AG04450 (cell line): ENCODE measurements at places on chromosomes 5 and 9.

GRCh38 chr5:53418409-53418808 lies 62.0 kb upstream of the FST start:
- DNase-seq: no peak

- DNase-seq: no peak
Observed at GRCh38 chr5:107484281-107484680, 186.5 kb downstream of the EFNA5 start.

DNA sequence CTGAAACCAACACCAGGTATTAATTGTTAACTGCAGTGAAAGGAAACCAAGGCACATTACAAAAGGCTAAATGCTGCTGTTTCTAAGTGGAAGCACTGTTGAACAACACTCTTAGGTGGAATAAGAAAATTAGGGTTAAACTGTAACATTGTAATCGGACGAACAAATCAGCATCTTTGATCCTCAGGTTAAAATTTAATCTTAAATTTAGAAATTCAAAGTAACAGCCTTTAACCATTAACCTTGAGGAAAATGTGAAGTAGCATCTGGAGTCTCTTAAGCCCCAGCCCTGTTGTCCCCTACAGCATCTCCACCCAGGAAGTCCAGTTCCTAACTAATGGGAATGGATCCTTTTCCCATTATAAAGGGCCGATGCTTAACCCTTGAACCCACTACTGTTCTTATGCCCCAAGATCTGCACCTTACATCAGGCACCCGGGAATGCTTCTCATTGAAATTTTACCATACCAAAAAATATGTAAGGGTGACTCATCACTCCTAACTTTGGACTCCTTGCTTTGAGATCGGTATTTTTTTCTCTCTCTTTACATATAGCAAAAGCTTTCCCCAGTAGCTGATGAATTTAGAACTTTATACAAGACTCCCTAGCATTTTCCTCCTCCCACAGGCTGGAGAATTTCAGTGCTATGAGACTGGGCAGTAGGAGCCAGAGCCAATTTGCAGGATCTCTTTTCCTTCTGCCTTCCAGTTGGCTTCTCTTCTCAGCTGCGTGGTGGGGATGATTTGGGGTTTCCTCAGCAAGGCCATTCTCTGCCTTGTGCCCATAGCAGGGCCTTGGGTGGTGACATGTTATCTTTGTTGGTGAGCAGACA lies 32.0 kb upstream of the ITGA2 start:
- DNase-seq: no peak

DNA sequence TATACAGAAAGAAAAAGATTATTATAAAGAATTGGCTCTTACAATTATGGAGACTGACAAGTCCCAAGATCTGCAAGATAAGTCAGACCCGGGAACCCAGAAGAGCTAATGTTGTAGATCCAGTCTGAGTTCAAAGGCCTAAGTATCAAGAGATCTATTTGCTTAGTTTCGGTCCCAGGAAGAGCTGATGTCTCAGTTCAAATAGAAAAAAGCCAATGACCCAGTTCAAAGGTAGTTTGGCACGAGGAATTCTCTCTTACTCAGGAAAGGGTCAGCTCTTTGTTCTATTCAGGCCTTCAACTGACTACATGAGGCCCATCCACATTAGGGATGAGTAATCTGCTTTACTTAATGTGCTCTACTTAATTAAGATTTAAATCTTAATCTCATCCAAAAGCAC lies 128.3 kb upstream of the PLCXD3 start:
- no peak for DNase-seq

DNA sequence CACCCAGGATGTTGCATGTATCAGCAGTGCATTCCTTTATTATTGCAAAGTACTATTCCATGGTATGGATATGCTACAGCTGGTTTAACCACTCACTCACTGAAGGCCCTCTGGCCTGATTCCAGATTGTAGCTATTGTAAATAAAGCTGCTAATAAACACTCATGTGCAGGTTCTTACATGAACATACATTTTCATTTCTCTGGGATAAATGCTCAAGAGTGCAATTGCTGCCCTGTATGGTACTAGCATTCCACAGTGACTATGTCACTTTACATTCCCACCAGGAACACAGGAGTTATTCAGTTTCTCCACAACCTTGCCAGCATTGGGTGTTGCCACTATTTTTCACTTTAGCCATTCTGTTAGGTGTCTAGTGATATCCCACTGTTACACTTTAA lies 267.6 kb downstream of the SPOCK1 start:
- no peak for DNase-seq

GRCh38 chr5:143541943-143542797 lies 138.7 kb upstream of the NR3C1 start:
- no peak for DNase-seq

GRCh38 chr5:9654886-9655285 lies 24.7 kb upstream of the TAS2R1 start:
- DNase-seq: no peak

GRCh38 chr5:157651623-157652376 lies 438 bp downstream of the SOX30 start:
- DNase-seq: no peak

DNA sequence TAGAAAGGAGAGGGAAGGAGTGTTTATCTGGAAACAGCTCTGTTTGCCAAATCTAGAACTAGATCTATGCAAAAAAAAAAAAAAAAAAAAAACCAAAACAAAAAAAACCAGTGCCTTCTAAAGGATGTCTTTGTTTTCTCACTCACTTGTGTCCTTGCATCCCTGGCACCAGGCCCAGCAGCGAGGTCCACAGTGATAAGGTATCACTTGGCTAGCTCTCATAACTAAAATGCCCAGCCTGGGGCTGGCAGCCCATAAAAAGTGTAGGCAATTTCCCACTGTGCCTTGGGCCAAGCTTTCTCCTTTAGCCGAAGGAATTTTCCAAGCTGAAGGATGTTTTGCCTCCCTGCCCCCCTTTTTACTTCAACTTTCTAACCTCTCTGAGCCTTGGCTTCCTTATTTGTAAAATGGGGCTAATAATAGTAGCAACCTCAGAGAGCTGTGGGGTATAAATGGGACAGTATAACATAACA lies 20.8 kb downstream of the RGS3 start:
- DNase-seq: no peak

GRCh38 chr9:114139071-114139470 lies 16.3 kb upstream of the COL27A1 start:
- no peak for DNase-seq
